ENCODE measurements at places on chromosomes 1 and 21.
A peak's percentile ranks its signal among the peaks of the same experiment; 100 is the strongest.

- DNase-seq: peak; percentile 41
These were observed 55.0 kb downstream of the S1PR1 start for GRCh38 chr1:101291562-101292380.

GRCh38 chr1:214476986-214477870 lies 74.2 kb downstream of the PTPN14 start:
- DNase-seq: no peak

- no peak for DNase-seq
These were observed 277.1 kb downstream of the AJAP1 start for GRCh38 chr1:4931486-4931885.

DNA sequence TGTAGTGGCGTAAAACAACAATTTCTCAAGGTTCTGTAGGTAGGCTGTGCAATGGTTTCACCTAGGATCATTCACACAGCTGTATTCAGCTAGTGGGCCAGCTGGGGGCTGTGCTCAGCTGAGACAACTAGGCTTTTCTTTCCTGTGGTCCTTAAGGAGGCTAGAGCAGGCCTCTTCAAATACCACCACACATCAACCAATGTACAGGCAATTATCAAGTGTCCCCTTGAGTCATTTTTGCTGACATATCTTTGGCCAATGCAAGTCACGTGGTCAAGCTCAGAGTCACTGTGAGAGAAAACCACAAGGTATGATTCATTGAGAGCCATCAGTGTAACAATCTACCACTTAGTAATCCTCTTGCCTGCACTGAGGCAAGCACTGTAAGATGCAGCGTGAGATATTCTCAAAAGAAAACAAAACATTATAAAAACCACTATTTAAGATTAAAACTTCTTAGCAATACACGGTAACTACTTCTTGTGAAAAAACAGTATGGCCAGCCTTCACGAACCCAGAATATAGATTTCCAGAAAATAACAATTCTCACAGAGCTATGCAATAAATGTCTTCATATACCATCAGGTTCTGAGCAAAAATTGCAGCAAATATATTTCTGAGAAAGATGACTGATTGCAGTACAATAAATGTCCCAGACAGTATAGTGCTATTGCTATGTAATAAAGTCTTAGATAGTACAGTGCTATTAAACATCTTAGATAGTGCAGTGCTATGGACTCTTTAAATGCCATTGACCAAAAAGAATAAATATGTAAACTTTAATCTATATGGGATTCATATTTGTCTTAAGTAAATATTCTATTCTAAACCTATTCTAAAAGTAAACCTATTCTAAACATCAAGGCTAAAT lies 55.3 kb downstream of the NME7 start:
- DNase-seq: peak; percentile 10

GRCh38 chr1:22745669-22746585 lies 35.3 kb downstream of the EPHB2 start:
- no peak for DNase-seq

DNA sequence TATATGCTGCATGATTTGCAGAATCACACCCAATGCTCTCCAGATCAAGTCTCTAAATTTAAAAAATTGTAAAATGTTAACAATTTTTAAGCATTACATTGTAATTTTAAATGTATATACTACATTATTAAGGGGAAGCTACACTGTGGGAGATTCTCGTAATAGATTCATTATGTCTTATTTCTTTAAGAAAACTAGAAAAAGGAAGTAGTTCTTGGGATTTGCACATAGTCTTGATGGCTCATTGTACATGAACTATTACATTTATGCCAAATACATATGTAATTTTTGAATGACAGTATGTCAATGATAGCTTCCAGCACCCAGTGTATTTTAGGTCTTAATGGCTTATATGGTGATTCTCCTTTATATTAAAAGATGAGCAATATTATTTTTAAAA lies 250.3 kb downstream of the PTPRC start:
- DNase-seq: no peak

DNA sequence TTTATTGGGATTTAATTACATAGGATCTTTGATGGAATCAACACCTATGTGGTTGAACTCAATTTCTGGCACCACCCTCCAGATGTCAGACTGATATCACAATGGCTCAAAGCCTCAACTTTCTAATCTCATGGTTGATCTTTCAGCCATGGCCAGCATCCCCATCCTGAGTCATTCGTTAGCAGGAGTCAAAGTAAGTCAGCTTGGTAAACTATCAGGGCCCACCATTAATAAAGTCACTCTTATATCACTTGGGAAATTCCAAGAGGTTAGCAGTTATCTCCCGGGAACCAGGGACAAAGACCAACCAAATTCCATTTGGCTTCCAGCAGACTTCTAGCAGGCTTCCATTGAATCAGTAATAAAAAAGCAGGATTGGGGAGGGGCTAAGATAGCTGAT lies 50.7 kb upstream of the TNFSF4 start:
- DNase-seq: no peak

- DNase-seq: no peak
These were observed 1.1 kb downstream of the IL24 start for GRCh38 chr1:206898089-206898914.

DNA sequence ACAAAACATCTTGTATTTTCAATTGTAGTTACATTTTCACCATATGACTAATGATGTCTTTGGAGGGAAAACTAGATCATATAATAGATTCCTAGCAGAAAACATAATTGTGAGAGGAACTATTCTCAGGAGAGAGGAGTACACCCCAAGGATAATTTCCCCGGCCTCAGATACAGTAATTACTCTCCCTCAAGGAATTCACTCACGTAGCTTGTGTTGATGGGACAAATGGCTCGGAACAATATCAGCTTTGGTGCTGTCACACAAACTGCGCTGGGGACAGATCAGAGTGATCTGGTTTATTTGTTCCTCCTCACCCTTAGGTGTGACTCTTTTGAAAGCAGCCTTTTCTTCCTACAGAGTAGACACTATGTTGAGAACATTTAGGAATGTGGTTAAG lies 11.2 kb downstream of the ABCG1 start:
- DNase-seq: no peak

- DNase-seq: no peak
These were observed 152.7 kb downstream of the URB2 start for GRCh38 chr1:229778794-229779193.

GRCh38 chr1:3329640-3330281 lies 124.7 kb upstream of the ARHGEF16 start:
- no peak for DNase-seq

DNA sequence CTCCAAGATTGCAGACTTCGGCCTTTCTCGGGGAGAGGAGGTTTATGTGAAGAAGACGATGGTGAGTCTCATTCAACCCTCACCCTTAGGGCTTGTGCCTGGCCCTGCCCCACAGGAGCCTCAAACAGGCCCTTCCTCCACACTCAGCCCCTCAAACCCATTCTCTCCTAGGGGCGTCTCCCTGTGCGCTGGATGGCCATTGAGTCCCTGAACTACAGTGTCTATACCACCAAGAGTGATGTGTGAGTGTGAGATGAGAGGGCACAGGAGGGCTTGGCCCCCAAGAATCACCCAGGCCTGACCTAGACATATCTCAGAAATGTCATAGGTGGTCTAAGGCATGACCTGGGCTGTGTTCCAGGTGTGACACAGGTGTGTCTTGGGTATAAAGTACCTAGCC lies 18.3 kb upstream of the MPL start:
- DNase-seq: no peak

GRCh38 chr1:36320767-36321118 lies 2.7 kb downstream of the EVA1B start:
- no peak for DNase-seq

GRCh38 chr1:205441716-205442050 lies 14.2 kb downstream of the BLACAT1 start:
- no peak for DNase-seq

DNA sequence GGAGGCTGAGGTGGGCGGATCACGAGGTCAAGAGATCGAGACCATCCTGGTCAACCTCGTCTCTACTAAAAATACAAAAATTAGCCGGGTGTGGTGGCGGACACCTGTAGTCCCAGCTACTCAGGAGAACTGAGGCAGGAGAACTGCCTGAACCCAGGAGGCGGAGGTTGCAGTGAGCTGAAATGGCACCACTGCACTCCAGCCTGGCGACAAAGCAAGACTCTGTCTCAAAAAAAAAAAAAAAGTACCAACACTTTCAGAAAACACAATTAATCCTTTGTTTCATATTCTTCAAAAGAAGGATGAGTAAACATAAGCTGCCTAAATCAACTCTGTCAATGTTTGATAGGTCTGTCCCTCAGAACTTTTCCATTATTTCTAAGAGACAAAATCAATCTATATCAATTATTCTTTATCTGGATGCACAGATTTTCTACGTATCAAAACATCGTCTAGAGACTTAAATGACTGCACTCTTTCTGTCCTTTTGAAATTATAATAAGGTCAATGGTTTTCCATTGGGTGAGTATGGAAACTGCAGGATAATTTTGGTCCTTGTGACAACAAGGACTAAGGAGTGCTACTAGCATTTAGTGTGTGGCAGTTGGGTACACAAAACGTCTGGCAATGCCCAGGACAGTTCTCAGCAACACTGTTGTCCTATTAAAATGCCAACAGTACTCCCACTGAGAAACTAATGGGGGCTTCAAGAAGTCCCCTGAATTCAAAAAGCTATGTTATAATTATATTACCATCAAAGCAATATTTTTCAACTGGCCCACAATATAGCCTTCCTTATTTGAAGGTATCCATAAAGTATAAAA lies 40.7 kb downstream of the LPGAT1 start:
- no peak for DNase-seq

GRCh38 chr1:245645894-245646293 lies 491.1 kb downstream of the KIF26B start:
- DNase-seq: peak; percentile 50

GRCh38 chr21:21000591-21001175 lies 2.5 kb downstream of the NCAM2 start:
- no peak for DNase-seq

DNA sequence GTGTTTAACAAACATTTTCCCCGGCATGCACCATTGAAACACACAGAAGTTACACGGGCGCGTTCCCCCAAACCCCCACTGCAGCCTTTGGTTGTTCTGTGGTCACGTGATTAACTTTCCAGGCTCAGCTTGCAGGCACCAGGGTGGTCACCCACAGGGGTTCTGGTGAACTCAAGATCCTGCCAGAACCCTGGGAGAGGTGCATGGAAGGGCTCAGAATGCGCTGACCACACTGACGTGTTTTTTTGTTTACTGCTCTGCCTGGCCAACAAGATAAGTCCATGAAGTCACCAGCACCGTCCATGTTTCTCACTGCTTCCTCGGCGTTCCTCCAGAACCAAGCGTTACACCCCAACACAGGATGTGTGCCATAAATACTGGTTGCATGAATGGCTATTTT lies 229.5 kb upstream of the VAMP3 start:
- DNase-seq: no peak

DNA sequence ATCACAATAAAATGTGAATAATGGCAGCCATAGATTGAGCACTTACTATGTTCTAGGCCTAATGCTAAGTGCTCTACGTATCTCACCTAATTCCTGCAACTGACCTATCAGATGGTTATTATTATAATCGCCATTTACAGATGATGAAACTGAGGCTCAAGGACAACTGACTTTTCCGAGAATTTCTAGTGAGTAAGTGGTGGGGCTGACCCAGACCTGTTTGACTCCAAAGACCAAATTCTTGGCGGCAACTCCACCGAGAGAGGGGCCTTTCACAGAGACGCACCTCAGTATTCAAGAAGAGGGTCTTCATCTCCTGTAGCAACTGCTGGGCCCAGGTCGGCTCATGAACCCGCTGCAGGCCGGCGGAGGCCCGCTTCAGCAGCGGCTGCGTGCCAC lies 573 bp downstream of the TMEM234 start:
- DNase-seq: no peak

DNA sequence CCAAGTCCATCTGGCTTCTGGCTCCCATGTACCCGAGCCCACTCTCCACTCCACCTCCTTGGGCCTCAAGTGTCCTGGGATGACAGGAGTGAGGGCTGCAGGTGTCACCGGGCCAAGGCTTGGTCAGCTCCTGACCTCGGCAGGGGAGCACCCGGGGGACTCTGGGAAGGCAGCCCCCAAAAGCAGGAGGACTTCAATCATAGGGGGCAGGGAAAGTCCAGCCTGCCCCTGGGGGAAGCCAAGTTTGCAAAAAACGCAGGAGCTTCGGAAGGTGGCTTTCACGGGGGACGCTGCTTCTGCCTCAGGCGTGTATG lies 56.8 kb downstream of the KCNAB2 start:
- no peak for DNase-seq

GRCh38 chr1:244760471-244760870 lies 75.0 kb upstream of the COX20 start:
- no peak for DNase-seq

DNA sequence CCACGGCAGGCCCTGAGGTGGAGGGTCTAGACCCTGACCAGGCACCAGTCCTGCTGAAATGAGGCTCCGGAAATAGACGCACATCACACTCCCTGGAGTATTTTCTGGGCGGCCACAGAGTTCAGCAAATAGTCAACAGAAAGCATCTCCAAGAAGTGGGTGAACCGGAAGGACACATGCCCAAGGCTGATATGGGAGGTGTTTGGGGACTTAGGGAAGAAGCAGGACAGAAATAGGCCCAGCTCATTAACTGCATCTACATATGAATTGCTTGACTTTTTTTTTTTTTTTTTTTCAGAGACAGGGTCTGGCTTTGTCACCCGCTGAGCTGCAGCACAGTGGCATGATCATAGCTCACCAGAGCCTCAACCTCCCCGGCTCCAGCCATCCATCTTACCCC lies 36.5 kb upstream of the GPR157 start:
- no peak for DNase-seq

DNA sequence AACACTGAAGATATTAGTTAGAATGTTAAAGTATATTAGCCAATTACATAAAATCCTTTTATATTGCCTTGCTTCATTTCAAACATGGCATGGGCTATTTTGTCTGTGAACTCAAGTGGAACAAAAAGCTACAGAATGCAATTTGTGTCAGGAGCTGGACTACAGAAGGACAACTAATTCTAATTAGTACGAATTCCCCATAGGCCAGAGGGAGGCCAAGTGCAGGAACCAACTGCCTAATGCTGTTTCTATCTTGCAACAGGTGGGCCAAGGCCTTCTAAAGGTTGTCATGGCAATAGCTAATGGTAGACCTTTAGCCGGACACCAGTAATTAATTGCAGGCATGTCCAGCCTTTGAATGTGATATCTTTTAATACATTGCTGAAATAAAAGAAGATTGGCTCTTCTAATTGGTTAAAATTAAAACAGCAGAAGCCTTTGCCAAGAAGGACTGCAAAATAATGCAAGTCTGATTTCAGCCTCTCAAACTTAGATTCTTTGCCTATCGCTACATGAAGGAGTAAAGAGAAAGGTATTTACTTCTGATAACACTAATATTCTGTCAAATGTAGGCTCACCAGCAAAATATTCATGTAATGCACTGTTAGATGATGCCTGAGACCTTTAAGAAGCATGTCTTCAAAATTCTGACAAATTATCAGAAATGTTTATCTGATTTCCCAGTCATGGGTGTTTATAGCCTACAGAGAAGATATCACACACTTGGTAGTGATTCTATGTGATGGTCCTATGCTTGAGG lies 232.1 kb downstream of the LMO4 start:
- no peak for DNase-seq

DNA sequence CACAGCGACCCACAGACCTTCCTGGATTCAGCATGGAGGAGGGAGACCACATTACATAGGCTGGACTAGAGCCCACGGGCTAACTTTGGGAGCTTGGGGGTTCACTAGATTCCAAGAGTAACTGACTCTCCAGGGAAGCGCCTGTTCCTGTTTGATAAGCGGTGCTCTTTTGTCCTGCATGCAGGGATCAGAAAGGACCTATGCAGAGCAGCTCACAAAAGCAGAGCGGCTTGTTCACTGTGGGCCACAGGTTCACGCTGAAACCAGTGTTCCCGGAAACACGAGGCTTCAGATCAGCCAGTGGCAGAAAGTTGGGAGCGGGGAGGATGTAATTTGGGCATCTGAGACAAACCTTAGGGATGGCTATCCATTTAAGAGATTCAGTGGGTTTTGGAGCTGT lies 403.9 kb downstream of the PCP4 start:
- no peak for DNase-seq

Data from GM10248 (cell line).